GM04503 (cell line): ENCODE measurements at places on chromosomes 3 and 15.
A peak's percentile ranks its signal among the peaks of the same experiment; 100 is the strongest.

DNA sequence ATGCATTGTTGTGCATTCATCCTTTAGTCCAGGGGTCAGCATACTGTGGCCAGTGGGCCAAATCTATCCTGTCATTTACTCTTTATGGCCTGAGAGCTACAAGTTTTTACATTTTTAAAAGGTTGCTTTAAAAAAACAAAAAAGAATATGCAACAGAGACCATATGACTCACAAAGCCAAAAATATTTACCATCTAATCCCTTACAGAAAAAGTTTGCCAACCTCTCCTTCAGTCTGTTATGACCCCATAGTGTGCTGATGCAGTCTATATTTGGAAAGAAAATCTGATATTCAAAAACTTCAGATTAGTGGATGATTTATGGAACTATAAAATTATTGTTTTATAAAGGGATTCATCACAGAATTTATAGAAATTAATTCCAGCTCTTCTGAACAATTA, 237.5 kb upstream of the IL12A start:
- DNase-seq, result no peak

- DNase-seq, result no peak
These were observed 43.6 kb upstream of the CHRNB4 start for GRCh38 chr15:78684657-78685056.

DNA sequence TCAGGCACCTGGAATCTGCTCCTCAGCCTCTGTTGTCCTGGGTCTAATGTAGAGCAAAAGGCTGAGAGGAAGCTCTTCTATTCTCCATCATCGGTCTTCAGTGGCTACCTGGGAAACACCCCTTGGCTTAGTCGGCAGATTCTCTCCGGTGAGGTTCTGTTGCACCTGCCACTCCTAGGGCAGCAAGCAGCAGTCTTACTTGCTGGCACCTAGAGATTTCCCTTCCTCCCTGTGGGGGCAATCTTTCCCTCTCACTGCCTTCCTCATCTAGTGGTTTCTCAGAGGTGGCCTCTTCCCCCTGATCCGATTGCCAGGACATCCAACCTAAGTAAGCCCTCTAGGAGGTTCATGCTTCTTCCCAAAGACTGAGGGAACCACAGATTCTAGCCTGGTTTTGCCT, 60.8 kb downstream of the PLS1 start:
- DNase-seq, result no peak

DNA sequence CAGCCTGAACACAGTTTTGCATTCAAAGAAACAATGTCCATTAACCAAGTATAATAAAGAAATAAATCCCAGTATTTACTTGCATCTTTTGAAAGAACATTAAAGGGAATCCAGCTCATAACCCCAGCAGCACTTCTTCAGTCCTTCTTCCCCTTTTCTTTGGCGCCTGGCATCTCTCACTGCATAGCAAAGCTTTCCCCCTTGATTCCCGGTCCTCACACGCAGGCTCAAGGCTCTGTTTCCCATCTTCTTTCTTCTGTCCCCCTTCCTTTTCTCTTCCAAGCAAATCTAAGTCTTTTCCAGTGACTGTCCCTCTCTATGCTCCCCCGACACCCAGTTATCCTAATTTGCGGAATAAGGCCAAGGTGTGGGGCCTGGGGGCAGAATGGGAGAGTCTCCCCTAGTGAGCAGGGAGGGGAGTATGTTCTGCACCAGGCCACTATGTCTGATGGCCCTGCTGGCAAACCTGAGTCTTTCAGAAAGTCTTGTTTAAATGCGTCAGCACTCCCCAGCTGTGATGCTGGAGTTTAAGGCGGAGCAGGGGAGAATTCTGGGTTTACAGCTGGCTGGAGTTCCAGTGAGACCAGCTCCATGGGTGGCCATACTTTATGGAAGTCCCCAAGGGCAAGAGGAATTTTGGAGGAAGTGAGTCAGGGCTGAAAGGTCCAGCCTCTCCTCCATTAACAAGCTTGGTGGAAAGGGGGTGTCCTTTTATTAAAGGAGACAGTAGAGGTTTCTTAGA, 42.1 kb downstream of the GOLGA6A start:
- DNase-seq, result peak; percentile 94

DNA sequence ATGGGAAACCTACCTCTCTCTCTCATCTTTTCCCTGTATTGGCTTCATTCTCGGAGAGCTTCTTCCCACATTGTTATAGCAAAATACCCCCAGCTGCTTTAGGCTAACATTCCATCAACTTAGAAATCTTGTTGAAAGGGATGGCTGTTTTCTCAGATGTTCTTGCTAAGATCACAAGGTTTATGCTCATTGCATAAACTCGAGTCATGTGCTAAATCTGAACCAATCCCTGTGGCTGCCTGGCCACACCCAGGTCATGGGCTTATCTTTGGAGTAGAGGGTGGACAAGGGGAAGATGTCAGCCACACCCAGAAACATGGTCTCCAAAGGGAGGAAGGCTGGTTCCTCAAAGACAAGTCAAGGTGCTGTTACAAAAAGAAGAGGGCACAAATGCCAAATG, 150.6 kb upstream of the UMPS start:
- no peak for DNase-seq

GRCh38 chr3:26191556-26191955, 401.7 kb downstream of the OXSM start:
- no peak for DNase-seq

- DNase-seq, result no peak
These were observed 1.5 kb downstream of the C2CD4A start for GRCh38 chr15:62068071-62068809.

DNA sequence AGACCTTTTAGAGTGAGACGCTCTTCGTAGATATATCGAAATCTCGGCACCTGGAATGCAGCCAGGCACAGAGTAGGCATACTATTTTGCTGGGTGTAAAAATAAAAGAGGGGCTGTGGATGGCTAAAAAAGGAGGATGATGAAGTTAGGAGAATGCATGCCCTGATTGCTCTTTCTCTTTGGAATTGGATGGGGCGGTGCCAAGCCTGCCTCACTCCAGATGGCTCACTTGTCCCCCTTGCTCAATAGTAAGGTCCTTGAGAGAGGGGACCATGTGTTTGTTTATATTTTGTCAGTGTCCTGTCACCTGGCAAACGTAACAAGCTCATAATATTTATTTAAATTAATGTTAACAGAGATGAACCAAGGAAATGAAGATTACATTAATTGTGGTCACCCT, 33.0 kb downstream of the SNRK start:
- no peak for DNase-seq

- DNase-seq, result no peak
These were observed 60.4 kb upstream of the SPPL2A start for GRCh38 chr15:50825946-50826345.

DNA sequence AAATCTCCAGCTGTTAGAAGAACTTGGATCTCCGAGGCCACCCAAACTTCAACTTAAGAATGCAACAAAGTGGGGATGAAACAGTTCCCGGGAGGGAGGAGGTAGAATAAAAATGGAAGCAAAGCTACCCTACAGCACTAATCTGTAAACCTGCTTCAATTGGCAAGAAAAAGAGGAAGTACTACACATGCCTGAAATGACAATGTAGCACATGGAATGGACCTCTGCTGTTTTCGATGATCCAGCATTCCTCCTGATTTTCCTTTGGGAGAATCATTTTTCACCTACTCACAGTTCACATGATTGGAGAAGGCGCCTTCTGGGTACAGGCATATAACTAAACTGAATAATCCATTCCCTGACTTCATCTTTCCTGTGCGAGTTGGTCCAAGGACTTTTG, 1081.5 kb downstream of the FHIT start:
- DNase-seq, result no peak

DNA sequence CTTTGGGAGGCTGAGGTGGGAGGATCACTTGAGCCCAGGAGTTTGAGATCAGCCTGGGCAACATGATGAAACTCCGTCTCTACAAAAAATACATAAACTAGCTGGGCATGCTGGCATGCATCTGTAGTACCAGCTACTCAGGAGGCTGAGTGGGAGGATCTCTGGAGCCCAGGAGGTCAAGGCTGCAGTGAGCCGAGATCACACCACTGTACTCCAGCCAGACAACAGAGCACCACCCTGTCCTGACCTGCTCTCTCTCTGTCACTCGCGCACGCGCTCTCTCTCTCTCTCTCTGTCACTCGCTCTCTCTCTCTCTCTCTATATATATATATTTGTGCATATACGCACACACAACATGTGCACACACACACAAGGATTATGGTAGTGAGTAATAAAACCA, 61.8 kb downstream of the IL16 start:
- DNase-seq, result no peak

GRCh38 chr3:56702490-56703315, 19.6 kb upstream of the TASOR start:
- DNase-seq, result peak; percentile 27

- no peak for DNase-seq
These were observed 40.4 kb downstream of the TM2D3 start for GRCh38 chr15:101611580-101612299.

- no peak for DNase-seq
These were observed 30.7 kb upstream of the WDR49 start for GRCh38 chr3:167684388-167684993.

DNA sequence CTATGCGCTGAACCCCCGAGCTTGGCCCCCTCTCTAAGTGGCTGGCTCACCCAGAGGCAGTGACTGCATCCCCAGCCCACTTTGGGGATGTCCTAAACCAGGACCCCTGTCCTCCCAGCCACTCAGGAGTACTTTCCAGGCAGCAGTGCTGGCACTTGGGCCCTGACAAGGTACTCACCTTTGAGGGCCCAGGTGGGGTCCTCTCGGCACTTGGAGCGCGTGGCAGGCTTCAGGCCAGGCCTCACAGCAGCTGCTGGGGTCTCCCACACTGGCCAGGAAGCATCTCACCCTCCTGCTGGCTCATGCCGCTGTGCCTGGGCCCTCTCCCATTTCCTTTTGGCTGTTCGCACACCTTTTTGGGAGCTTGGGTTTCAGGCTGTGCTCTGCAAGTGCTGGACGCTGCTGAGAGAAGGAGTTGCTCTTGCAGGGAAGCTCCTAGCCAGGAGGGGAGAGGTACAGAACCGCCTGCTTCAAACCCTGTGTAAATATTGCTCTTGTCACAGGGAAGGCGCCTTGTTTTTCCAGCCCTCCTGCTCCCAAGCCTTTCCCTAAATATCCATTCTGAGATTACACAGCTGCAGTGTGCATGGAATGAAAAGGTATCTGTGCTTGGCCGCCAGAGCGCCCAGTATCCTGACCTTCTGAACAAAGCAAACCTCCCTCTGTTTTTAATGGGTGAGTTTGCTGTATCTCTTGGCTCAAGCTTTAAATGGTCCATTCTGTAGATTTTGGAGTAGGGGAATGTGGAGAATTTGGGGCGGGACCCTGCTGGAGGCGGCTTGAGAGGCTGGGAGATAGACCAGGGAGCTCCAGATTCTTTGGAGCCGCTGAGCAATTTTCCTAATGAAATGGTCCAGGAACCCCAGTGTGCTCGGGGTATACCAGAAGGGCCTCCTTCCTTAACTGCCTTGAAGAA, 45.6 kb downstream of the DNASE1L3 start:
- no peak for DNase-seq

DNA sequence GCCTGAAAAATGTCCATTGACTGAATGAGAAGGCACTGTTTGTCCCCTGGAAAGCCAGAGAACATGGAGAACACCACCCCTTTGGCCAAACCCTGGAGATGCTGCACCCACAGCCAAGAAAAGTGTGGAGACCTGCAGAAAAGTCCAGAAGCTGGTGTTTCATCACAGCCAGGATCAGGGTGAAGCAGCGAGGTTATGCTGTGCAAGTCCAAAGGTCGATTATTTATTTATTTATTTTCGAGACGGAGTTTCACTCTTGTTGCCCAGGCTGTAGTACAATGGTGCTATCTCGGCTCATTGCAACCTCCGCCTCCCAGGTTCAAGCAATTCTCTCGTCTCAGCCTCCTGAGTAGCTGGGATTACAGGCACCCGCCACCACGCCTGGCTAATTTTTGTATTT, 5.5 kb upstream of the CTSH start:
- no peak for DNase-seq

DNA sequence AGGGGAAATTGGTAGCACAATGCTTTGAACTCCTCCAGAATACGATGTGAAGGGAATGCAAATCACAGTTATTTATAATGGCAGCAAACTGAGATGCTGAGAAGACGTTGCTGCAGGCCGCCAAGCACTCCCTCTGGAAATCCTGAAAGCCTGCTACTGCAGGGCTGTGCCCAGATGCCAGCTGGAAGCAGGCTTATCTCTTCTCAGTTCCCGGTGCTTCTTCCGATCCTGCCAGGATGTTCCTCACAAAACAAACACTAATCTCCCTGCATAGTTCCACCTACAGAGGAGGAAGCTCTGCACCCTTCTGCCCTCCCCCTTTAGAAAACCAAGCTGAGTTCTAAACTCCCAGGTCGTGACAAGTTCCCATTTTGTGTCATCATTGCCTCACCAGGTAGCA, 201.7 kb upstream of the BCL6 start:
- no peak for DNase-seq

- DNase-seq, result no peak
These were observed 27.1 kb downstream of the TBC1D2B start for GRCh38 chr15:78050441-78050809.

- DNase-seq, result no peak
These were observed 133.2 kb upstream of the LRTM1 start for GRCh38 chr3:55060896-55061719.

DNA sequence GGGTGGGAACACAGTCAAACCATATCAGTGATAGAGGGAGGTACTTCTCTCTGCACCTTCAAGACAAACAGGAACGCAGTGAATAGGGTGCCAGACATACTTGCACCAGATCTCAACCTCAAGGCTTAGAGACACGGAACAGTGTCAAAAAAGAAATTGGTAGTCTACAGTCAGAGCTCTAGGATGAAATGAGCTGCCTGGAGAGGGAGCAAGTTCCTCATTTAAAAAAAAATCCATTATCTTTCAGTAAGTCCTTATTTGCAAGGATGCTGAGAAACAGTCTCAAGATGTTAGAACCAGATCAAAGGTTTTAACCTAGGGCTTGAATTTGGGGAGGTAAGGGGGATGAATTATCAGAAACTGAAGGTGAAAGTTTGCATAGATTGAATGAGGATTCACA, 20.2 kb upstream of the LMCD1 start:
- DNase-seq, result no peak

GRCh38 chr15:70437882-70438451, 325.4 kb downstream of the UACA start:
- no peak for DNase-seq

- DNase-seq, result no peak
These were observed 42.1 kb upstream of the ACTC1 start for GRCh38 chr15:34837246-34838016.

- no peak for DNase-seq
These were observed 338.6 kb downstream of the FOXP1 start for GRCh38 chr3:71244826-71245488.

DNA sequence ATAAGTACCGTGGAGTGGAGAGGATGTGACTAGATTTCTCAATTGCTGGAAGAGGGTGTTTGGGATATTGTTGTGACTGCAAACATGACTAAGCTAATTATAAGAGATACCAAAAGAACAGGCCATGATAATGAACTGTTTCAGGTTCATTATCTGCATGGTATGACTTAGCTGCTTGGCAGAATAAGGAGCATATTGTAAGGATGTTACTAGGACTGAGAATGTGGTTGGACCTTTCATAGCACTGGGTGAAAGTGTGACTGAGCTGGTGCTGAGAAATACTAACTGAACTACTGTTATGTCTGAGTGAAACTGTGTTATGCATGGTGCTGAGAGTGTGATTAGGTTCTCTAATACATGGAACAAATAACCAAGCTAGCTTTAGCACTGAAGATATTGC, 11.0 kb downstream of the SCN10A start:
- DNase-seq, result no peak
